Coronary artery (tissue), 2 donors: ENCODE measurements at places on chromosomes 12 and 14.

DNA sequence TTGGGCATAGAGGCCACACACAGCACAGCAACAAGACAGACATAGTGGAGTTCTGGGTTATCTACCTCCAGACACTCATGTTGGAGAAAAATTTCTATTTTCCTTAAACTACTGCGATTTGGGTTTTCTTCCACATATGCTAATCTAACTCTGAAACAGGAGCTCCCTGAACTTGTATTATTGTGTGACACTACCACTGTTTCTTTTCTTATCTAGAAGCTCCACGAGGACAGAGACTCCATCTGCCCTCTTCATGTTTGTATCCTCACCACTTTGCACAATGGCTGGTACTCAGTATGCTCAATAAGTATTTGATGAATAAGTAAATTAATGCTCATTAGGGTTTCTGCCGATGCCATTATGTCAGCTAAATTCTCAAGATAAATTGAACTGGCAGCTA, 218.6 kb downstream of the PAX9 start:
- no peak for DNase-seq

- DNase-seq = peak; percentile 41
Observed at GRCh38 chr14:92589213-92589852, 75.8 kb downstream of the RIN3 start.

DNA sequence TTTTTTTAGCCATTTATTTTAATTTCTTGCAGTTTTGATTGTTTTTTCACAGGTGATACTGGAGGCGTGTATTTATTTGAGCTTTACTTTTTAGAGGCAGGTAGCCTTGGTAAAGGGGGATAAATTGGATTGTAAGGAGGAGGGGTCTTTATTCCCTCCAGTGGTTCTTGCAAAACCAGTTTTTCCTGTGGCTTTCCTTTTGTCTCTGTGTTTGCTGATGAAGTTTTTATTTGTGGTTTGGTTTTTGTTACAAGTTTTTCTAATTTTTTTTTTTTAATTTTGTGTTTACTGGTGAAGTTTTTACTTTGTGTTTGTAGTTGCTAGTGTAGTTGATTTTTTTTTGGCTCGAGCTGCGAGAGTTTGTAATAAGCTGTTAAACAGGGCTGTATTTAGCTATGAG, 278.5 kb downstream of the PRKD1 start:
- no peak for DNase-seq

DNA sequence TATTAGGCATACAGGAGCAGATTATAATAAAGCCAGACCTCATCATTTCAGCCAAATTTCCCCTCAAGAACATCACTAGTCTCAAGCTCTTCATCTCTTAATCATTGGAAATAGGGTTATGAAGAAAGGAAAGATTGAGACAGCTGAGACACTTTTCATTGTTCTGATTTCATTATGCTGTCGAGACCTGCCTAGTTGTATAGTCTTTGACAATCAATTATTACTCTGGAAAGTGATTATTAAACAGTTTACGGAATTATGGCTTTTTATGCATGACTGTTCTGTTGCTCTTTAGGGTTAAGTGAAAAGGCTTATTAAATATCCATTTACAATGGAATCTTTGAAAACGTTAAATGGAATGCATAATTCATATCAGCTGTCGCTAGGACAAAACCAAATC, 48.3 kb downstream of the TTC6 start:
- no peak for DNase-seq

DNA sequence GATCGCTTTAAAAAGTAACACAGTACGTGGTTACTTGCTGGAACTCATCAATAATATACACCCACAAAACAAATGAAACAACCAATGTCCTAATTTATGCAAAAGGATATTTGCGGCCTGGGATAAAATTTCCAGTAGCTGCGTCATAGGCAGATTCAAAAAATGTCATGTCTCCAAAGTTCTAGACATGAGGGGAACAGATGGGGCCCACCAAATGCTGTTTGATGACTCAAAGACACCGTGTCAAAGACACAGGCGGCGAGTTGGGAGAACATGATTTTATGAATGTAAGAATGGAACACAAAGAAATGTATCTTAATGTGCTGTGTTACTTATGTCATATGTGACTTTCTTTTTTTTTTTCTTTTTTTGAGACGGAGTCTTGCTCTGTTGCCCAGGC, 34.3 kb upstream of the NCOR2 start:
- no peak for DNase-seq

DNA sequence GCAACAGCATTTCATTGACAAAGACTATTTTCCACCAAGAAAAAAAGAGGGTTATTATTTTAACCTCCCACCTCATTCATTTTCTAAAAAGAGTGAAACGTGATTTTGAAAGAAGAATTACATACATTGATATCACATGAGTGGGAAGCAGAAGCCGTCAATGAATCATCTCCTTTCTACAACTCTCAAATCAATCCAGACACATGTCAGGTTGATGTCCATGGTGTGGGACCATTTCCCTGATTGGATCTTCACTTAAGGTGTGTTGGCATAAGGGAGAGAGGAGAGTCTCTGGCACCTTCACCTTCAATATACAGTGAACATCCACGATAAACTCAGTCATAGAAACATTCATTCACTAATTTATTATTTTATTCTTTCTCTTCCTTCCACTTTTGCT, 1095.1 kb downstream of the BCL11B start:
- no peak for DNase-seq

DNA sequence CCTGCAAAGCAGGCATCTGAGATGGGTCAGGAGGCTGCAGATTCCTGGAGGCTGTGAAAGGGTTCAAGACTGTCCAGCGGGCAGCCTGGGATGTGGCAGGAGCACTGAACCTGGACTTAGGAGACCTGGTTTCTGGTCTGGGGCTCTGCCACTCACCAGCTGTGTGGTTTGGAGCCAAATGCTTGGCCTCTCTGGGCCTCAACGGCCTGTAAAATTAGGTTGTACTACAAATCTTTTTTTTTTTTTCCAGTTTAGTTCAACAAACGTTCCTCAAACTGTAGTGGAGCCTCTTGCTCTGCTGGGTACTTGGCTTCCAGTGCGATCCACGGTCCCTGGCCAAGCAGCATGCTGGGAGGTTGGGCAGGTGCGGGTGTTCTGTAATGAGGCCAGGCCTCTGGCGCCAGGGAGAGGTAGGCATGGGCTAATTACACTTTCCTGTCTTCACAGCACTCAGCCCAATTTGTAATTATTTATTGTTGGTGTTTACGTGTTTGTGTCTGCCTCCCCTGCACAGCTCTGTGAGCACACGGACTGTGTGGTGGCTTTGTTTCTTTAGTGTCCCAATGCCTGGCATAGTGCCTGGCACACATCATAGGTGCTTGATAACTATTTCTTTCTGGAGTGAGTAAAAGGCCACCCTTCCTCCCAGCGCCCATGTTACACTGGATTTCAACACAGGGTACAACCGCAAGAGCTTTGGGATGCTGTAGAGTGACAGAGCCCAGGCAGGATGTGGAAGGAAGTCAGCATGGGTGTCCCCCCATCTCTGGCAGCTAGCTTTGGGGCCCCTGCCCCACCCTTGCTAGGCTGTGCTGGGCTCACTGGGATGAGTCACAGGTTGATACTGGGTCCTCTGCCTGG, 5.8 kb upstream of the KRT80 start:
- no peak for DNase-seq

- DNase-seq = no peak
Observed at GRCh38 chr12:125205386-125205785, 140.2 kb downstream of the AACS start.

DNA sequence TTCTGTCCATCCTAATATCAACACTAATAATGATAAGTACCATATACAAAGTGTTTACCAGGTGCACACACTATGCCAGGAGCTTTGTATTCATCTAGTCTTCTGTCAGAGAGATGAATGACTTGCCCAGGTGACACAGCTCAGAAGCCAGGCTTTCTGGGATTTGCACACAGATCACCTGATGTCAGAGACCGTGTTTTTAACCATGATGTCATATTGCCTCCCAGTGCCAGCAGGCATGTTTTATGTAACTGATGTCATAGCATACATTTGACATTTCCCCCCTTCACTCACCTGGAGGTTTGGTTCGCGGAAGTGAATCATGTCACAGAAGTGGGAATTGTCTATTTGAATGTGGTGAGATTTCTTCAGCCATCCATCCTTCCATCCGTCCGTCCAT, 5.7 kb downstream of the WSCD2 start:
- no peak for DNase-seq

- DNase-seq = no peak
Observed at GRCh38 chr14:32296366-32296765, 32.7 kb upstream of the AKAP6 start.

DNA sequence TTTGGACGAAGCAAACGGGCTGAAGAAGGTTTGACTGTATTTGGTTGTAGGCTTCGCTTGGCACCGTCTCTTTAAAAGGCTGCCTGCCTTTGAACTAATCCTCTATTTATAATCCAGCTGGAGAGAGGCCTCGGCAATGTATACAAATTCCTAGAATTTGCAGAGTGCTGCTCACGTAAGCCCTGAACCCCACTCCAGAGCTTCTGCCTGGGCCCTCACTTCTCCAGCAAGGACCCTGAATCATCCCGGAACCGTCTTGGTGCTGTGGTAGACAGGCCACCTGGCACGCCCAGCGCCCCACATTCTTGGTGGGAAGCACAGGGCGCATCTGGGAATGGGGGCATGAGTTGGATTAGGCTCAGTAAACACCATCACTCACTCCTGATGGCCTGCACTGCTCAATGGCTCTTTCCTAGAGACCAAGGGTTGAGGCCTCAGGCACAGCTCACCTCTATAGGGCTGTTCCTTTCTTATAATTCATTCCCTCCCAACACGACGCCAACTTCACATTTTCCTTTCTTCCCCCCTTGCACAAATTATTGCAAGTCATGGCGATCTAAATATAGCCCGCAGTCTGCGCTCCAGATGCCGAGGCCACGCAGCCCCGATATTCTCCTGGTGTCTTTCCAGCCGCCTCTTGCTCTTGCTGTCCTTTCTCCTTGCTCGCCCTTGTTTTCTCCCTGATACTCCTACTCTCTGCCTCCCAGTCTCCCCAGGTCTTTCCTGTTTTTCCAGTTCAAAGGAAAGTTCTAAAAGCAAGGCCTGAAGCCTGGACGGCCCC, 141.0 kb downstream of the ZFP36L1 start:
- DNase-seq = peak; percentile 77

DNA sequence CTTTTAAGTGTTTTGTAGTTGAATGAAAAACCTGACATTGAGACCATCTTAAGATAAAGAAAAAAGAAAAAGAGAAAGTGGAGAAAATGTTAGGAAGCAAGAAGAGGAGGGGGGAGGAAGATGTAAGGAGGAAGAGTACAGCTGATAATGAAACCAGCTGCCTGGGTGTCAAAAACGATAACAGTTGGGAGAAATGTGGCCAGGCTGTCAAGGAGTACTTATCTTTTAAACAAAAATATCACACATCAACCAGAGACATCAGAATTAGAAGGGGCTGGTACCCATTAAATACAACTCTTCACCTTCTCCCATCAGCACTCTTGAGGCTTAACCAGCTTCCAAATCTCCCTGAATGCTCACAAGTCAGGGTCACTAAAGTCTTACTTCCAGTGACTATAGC, 4.5 kb downstream of the SLC11A2 start:
- DNase-seq = no peak

DNA sequence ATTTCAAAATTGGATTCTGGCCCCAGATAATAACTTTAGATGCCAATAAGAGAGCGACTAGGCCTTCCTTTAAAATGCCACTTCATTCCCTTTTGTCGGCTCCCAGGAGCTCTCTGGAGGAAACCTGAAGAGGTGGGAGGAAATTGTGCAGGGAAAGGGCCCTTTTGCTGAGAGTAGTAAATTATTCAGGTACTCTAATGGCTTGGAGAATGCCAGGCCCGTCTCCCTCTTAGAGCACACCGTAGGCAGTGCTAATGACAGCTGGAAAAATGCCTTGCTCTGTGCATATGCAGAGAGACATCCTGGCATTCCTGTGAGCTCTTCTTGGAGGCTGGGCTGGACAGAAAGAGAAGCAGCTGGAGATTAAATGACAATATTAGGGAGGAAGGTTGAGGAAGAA, 115.0 kb upstream of the RPH3A start:
- no peak for DNase-seq

DNA sequence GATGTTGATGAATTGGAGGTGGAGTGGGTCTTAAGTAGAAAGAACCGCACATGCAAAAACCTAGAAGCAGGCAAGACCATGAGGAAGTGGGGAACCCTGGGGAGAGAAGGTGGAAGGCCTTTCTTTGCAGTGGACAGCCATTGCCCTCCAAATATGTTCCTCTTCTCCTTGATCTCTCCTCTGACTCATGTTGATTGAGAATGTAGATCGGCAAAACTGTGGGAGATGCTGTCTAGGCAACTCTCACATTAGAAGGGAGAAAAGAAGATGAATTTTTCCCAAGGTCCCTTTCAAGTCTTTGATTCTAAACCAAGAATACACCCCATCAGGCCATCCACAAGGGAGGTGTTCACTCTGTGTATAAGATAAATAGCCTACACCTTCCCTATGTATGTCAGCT, 257.5 kb downstream of the MSRB3 start:
- DNase-seq = no peak

DNA sequence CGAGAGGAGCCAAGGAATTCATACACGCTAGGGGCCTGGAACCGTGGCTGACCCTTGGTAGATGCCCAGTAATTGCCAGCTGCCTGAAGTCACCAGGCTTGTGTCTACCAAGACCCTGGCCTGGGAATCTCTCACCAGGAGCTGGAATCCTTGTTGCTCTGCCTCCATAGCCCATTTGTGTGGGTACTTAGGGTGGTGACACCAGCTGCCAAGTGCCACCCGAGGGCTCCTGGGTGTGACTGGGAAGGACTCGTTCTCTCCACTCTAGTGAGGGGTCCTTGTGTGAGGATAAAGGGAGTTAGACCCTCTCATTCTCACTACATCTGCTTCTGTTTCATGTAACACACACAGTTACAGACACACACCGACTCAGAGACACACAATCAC, 17.9 kb downstream of the SERPINA1 start:
- DNase-seq = peak; percentile 24

DNA sequence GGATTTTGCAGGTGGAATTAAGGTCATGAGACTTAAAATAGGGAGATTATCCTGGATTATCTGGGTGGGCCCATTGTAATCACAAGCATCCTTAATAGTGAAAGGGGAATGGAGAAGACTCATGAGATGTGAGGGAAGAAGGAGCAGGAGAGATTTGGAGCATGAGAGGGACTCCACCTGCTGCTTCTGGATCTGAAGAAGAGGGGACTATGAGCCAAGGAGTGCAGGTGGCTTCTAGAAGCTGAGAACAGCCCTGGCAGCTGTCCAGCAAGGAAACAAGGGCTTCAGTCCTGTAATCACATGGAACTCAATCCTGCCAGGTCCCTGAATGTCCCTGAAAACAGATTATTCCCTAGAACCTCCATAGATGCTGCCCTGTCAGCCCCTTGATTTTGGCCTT, 67.8 kb downstream of the PELI2 start:
- no peak for DNase-seq

DNA sequence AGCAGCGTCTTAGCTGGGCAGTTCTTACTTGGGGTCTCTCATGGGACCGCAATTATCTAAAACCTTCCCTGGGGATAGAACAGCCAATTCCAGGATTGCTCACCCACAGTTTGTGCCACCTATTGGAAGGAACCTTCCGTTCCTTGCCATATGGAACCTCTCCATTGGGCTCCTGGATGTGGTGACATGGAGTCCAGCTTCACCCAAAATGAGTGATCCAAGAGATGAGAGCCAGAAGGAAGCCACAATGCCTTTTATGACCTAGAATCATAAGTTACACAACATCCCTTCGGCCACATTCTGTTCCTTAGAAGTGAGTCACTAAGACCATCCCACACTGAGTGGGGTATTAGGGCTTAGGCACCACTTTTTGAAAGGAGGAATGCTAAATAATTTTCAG, 164.4 kb downstream of the FBXL14 start:
- no peak for DNase-seq

- DNase-seq = peak; percentile 7
Observed at GRCh38 chr12:109753959-109754358, 40.3 kb downstream of the FAM222A start.
